Activated T-cell treated with anti-CD3 and anti-CD28 coated beads, Interleukin-2, amount 50 U/mL, for 24 hours (primary cell): ENCODE measurements at places on chromosomes 11 and 22.

DNA sequence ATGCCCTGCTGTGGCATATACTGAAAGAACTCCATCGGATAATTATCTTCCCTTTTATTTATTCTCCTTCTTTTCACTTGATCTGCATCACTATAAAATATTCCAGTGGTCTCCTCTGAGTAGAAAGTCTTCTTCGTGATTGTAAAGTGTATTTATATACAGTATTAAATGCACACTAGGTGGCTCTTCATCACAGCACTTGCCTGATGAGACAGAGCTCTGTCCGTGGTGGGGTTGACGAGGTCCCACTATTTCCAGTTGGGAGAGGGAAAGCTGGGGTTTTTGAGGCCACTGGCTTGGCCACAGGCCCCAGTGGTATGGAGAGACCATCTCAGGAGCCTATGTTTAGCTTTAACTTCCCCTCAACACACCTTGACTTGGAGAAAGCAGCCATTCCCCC, 31.6 kb upstream of the ZBTB16 start:
- no peaks in the 10 kb centered on the region for H3K36me3 ChIP-seq
- no peaks in the 10 kb centered on the region for H3K27me3 ChIP-seq
- H3K4me1 ChIP-seq, result peaks cover 6% of the 10 kb centered on the region
- DNase-seq, result no peak
- no peak overlapping the region for H3K27ac ChIP-seq

DNA sequence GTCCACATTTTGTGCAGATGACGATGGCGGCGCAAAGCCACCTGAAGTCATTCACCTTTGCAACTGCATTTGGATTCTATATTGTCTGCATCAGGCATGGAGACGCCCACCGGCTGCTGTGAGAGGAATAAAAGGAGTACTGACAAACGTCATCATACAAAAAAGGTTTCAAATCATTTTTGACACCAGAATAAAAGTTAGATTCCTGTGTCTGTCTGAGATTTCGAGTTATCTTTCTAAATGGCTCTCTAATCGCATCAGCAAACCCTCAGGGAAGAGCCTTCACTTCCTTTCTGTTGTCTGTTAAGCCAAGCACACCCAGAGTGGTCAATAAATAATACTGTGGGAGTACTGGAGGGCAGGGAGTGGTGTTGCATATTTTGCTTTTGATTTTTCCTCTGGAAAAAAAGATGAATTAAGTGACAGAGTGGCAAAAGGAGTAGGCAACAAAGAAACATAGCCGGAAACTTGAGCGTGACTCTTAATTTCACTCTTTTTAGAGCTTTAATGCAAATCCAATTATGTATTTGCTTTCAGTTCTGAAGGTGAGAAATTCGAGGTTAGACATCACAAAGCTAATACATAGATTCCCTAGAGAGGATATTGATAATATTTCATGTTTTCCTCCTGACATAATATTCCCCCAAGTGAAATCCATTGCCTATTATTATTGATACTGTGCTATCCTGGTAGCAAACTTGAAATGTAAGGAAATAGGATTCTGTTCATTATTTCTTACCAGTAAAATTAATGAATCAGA, 150.8 kb upstream of the MTMR2 start:
- H3K4me3 ChIP-seq, result peak overlapping the region; percentile 44
- peak overlapping the region; percentile 98 for H3K27ac ChIP-seq
- H3K27me3 ChIP-seq, result no peaks in the 10 kb centered on the region
- H3K36me3 ChIP-seq, result peaks cover 66% of the 10 kb centered on the region
- DNase-seq, result no peak
- peaks cover 83% of the 10 kb centered on the region for H3K4me1 ChIP-seq

DNA sequence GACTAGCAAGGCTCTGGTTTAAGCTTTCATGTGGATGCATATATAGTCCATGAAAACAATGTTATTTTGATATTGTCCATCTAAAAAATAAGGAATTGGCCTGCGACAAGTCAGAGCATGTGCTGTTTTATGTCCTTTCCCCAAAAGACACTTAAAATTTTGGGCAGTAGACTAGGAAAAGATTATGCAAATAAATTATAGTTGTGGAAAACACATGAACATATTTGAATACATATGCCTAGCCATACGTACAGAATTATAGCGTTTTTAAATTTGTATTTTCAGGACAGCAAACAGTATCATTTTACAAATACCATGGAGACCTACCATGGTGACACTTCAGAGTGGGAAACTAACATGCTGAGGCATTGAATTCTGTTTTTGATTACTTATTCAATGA, 113.8 kb upstream of the SLC5A12 start:
- no peaks in the 10 kb centered on the region for H3K4me1 ChIP-seq
- H3K27me3 ChIP-seq, result no peaks in the 10 kb centered on the region
- no peak for DNase-seq
- H3K36me3 ChIP-seq, result no peaks in the 10 kb centered on the region
- H3K4me3 ChIP-seq, result no peak overlapping the region
- no peak overlapping the region for H3K27ac ChIP-seq

- no peaks in the 10 kb centered on the region for H3K36me3 ChIP-seq
- H3K27me3 ChIP-seq, result no peaks in the 10 kb centered on the region
- peaks cover 12% of the 10 kb centered on the region for H3K4me1 ChIP-seq
- no peak overlapping the region for H3K27ac ChIP-seq
Observed at GRCh38 chr11:2778630-2779498, 79.1 kb upstream of the KCNQ1OT1 start.

DNA sequence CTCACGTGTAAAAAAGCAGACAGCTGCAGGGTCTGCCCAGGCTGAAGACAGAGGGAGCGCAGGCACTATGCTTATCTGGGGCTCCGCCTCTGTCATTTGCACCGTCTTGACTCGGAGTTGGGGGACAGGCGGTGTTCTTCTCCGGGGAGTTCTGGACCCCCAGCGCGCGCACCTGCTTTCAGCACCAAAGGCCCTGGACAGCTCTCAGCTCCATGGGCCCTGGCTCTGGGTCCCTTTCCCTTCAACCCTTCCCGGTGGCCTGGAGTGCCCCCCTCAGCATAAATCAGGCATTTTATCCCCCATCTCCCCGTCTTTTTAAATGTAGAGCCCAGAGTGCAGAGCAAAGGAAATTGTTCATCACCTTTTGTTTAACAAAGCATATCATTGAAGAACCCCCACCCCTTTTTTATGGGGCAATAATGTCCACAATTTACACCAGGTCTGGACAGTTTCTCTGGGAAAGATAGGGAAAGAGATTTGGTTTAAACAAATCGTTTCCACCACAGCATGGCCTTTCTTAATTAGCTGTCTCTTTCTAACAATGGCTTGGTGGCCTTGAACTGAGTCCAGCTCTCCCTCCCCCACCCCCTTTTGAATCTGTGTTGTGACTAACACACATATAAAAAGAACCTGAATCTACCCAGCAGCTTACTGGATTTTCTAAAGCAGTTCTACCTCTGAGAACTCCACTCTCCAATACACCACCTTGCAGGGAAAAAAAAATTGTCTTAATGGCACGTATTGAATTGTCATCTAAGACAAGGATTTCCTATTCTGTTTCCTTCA, 1.7 kb downstream of the SEZ6L start:
- peaks cover 1% of the 10 kb centered on the region for H3K4me1 ChIP-seq
- H3K36me3 ChIP-seq, result no peaks in the 10 kb centered on the region
- H3K27me3 ChIP-seq, result peaks cover 81% of the 10 kb centered on the region
- no peak overlapping the region for H3K27ac ChIP-seq
- no peak overlapping the region for H3K4me3 ChIP-seq
- no peak for DNase-seq

DNA sequence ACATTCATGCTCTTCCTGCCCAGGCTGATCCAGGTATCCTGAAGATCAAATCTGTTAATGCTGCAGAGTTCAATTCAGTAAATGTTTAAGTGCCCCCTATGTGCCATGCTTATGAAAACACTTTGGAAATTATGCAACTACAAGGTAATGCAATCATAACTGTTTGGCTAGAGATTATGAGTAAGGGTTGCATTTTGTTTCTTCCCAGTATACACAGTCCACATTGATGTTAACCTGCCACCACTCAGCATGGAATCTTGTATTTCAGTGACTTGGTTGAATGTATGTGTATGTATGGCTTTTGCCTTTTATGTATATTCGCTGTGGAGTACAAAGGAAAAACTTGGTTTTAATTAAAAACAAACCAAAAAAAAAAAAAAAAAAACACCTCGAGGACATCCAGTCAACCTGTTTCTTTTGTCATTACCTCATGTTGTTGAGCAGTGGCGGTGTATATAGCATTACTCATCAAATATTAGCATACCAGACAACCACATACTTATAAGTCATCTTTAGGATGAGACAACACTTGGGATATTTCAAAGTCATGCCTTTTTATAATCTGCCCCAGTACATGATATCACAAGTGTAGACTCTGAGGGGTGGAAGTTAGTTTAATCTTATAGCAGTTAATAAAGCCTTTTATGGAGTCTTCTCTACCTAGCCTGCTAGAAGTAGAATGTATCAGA, 86.1 kb upstream of the HORMAD2 start:
- H3K4me1 ChIP-seq, result peaks cover 16% of the 10 kb centered on the region
- no peaks in the 10 kb centered on the region for H3K27me3 ChIP-seq
- no peak overlapping the region for H3K4me3 ChIP-seq
- H3K36me3 ChIP-seq, result peaks cover 46% of the 10 kb centered on the region
- peak overlapping the region; percentile 62 for H3K27ac ChIP-seq
